ENCODE measurements at places on chromosomes 1 and 21. TPM values are rescaled to one million over a fixed set of nuclear protein-coding genes. Genes with fewer than 3 reads are reported as not detected.

DNA sequence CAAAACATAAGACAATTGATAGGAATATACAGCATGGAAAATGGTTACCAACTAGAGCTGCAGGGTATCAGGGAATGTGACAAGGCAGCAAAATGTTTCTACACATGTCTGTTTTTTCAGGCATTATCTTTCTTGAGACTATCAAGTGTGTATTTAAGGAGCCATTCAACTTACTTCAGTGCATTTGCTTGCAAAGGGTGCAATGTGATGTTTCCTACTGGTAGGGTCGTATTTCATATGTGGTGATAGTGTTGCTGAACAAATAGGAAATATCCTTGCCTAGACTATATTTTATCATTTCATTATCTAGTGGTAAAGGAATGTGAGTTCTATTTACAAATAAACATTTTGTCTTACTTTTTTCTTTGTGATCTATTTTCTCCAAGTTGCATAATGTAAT is 42.4 kb downstream of the PTPRC start:
- DNase-seq, result no peak

DNA sequence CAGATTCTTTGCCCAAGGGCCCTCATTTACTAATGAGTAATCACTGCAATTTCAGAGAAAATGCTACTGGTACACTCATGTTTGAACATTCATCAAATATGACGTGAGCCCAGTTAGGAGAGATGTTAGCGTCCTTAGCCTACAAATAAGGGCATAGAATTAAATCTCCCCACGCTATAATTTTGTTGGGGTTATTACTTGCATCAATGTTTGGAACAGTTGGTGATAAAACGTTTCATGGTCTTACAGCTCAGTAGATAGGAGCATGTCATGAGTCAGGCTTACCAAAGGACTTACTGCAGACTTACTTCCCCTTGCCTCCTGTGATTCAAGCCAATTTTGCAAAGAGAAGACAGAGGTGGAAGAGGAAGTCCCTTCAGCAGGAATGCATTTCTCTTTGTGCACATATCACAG is 304.0 kb downstream of the KIF26B start:
- DNase-seq, result peak; percentile 14

- DNase-seq, result no peak
Measured at GRCh38 chr21:28579986-28580550, 412.6 kb downstream of the LTN1 start.

Gene TRPM2
- total RNA-seq, result under 0.01 TPM

Gene SFT2D2
- 22.4 TPM for total RNA-seq

Gene TSSK3
- 0.64 TPM for total RNA-seq

Gene USH2A
- total RNA-seq, result not detected

Gene CD58
- 25.2 TPM for total RNA-seq

Gene FALEC
- not detected for total RNA-seq

Data from bronchial epithelial cell (primary cell).